Left colon (tissue), 2 donors: ENCODE measurements at places on chromosomes 6 and 20. TPM values are rescaled to one million over a fixed set of nuclear protein-coding genes. Genes with fewer than 3 reads are reported as not detected.

GRCh38 chr20:57735831-57736737, 26.3 kb upstream of the PMEPA1 start:
- no peak for DNase-seq

DNA sequence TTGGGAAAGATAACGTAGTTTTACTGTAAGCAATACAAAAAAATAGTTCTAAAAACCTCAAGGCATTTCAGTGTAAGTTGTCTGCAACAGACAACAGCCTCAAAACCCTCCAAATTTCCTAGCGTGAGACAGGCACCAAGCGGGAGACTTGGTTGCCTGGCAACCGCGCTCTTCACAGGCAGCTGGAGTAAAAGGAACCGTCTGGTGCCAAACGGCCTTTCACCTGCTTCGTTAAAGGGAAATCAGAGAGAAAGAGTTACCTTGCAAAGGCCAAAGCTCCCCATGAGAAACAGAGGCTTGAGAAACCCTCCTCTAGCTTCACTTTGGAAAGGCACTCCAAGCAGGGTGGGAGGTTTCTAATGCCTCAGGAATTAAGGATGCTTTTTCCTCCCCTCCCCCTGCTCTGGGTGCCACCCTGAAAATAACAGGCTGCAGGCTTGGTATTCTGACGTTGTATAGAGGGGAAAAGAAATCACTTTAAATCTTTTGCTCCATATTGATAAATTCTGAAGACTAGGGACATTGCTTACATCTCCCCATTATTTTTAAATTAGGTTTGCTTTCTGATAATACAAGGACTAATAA, 129.7 kb upstream of the UFL1 start:
- DNase-seq: no peak

- DNase-seq: no peak
These were observed 196.8 kb upstream of the HDDC2 start for GRCh38 chr6:125498606-125499005.

DNA sequence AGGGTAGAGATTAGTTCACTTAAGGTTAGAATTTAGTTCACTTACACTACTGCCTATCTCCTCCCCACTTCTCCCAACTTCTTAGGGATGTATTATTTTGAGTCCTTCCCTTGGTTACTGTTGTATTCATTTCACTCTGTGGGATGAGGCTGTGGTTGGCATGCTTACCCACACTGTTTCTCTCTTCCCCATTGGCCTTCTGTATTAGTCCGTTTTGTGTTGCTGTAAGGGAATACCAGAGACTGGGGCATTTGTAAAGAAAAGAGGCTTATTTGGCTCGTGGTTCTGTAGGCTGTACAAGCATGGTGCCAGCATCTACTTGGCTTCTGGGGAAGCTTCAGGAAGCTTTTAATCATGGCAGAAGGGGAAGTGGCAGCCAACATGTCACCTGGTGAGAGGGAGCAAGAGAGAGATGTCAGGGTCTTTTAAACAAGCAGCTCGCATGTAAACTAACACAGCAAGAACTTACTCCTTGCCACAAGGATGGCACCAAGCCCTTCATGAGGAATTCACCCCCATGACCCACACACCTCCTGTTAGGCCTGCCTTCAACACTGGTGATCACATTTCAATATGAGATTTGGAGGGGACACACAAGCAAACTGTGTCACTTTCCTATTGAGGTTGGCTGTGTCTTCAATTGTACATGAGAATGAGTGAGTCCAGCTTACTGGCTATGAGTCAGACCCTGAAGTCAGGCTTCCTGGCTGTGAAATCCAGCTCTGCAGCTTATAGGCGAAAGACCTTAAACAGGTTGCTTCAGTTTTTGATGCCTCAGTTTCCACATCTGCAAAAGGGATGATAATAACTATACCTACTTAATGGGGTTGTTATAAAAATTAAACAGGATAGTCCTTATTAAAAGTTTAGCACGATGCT, 53.3 kb downstream of the SYNDIG1 start:
- no peak for DNase-seq

DNA sequence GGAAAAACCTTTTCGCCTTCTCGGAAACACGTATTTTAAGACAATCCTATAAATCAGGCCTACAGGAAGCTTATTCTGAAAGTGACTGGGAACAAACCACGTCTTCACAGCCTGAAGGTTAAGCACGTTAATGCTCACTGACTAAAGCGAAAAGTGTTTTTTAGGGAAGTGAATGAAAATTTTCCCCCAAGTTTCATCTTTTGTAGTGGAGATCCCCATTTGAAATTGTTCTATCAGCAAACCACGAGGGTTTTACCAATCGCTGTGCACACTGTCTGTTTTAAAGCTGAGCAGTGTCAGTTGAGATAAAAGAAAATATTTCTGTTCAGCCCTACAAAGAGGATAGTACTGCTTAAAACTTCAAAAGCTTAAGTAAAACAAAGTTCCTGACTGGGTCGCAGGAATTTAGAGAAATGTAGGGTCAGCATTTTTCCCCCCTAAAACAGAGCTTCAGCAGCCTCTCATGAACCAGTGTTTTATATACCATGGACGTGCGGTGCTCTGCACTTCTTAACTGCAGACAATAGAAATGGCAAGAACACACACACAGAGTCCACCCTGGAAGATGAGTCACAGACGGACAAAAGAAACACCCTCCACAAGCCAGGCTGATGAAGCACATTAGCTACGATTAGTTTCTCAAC, 34.9 kb downstream of the SLC22A23 start:
- DNase-seq: no peak

DNA sequence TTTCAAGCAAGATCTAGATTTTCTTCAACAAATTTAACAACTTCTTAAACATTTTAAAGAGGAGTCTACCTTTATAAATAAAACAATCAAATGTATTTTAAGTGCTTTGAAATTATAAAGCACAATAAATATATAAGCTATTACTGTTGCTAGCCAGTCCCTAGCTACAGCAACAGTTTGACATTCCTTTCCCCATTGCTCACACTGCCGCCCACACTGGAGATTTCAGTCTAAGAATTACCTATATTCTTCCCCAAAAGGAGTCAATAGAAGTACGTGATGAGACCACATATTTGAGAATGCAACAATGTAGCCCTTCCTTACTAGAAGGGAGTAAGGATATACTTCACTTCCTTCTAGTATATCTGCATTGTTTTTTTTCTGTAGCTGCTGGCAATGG, 65.3 kb upstream of the RNF146 start:
- DNase-seq: no peak

DNA sequence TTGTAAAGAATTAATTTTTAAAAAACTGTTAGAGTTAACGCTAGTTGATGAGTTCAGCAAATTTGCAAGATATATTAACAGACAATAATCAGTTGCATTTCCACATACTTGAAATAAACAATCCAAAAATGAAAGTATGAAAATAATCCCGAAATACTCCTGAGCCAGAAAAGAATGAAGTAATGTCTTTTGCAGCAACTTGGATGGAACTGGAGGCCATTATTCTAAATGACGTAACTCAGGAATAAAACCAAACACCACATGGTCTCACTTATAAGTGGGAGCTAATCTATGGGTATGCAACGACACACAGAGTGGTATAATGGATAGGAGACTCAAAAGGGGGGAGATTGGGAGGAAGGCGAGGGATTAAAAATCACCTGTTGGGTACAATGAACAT, 872.9 kb upstream of the GJE1 start:
- no peak for DNase-seq

Gene EDN3
- total RNA-seq: 60.6 TPM

Gene RPS6KA2
- 11.5 TPM for total RNA-seq

Gene HTR1B
- not detected for total RNA-seq

Gene PRL
- not detected for total RNA-seq
